ENCODE measurements at places on chromosomes 1 and 21. TPM values are rescaled to one million over a fixed set of nuclear protein-coding genes. Genes with fewer than 3 reads are reported as not detected.

The FRRS1 gene
- 0.50 TPM for total RNA-seq

GRCh38 chr1:25619101-25619890, 2.7 kb downstream of the MAN1C1 start:
- peak overlapping the region; percentile 46 for H3K27ac ChIP-seq
- H3K4me3 ChIP-seq: peak overlapping the region; percentile 51
- no peaks in the 10 kb centered on the region for H3K27me3 ChIP-seq
- no peak for DNase-seq
- H3K4me1 ChIP-seq: peaks cover 32% of the 10 kb centered on the region

GRCh38 chr1:186143481-186143880, 231.6 kb downstream of the TPR start:
- no peaks in the 10 kb centered on the region for H3K4me1 ChIP-seq
- no peak overlapping the region for H3K27ac ChIP-seq
- no peak for DNase-seq
- no peaks in the 10 kb centered on the region for H3K27me3 ChIP-seq

GRCh38 chr1:221335161-221336101, 406.5 kb downstream of the DUSP10 start:
- H3K36me3 ChIP-seq: no peaks in the 10 kb centered on the region
- H3K4me3 ChIP-seq: no peak overlapping the region
- no peak overlapping the region for H3K27ac ChIP-seq
- no peaks in the 10 kb centered on the region for H3K4me1 ChIP-seq

DNA sequence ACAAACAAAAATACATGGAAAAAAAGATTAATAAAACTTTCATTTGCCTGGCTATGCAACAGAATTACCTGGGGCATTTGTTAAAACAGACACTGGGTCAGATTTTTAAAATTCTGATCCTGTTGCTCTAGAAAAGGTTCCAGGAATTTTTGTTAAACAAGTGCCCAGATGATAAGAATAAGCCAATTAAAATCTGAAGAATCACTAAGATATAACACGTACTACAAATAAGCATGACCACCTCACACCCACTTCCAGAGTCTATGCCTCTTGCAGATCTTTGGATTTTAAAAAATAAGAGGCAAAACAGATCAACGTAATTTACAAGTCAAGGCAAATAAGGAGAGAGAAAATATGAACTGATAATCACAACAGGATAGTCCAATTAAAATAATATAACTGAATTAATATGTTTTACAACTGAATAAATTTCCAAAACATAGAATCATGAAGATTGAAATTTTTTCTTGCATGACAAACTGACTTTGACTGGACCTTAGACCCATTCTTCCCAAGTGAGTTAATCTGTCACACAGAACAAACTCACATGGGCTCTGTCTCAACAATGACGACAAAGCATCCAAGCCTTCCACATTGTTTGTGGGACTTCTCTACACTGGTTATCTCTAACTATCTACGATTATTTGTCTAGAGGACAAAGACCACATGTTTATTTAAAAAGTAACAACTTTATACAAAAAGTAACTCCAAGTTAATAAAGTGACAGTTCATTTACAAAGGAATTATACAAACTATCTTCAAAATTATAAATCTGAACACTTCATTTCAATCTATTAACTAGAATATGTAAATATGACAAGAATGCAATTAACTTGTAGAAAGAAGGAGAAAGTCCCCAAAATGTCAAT, 56.9 kb downstream of the COP1 start:
- H3K27ac ChIP-seq: no peak overlapping the region
- H3K27me3 ChIP-seq: no peaks in the 10 kb centered on the region
- H3K4me1 ChIP-seq: no peaks in the 10 kb centered on the region
- no peak for DNase-seq
- peaks cover 3% of the 10 kb centered on the region for H3K36me3 ChIP-seq

Data from T-cell (primary cell).